ENCODE measurements at places on chromosomes 1 and 21.

DNA sequence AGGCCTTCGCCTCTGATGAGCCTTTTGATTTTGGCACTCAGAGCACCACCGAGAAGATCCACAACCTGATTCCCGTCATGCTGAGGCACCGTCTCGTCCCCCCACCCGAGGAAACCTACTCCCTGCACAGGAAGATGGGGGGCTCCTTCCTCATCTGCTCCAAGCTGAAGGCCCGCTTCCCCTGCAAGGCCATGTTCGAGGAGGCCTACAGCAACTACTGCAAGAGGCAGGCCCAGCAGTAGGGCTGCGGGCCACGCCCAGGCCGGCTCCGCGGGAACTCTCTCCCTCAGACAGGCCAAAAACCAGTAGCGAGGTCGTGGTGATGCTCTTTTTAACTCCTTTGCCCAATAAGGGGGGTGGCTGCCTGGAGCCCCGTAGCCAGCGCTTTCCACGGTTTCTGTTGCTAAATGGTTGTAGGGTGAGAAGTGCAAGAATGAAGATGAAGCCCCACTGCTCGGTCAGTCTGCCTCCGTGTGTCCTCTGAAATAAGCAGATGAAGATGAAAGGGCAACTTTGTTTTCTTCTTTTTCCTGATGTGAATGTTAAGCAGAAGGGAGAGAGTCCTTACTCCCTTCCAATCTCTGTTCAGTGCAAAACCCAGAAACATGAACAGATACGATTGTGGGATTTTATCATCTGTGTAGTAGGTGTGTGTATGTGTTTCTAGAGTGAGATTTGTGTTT is 46.5 kb downstream of the COQ8A start:
- no peak for DNase-seq

DNA sequence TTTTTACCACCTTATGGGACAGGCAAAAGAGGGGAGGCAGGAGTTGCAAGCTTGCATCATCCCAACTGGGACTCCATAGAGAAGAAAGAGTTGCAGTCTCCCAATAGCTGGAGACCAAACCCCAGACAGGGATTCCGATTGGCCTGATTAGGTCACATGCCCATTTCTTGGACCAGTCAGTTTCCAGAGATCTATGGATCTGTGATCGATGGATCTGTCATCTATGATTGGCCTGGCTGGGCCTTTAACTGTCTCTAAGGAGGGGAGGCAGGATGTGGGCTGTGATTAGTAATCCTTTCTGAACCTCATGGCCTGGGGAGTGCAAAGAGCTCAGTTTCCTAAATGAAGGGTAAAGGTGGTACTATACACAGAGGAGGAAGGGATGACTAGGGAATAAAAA is 252.1 kb downstream of the MATN1 start:
- no peak for DNase-seq

- no peak for DNase-seq
Measured at GRCh38 chr1:112988367-112988766, 32.4 kb upstream of the SLC16A1 start.

GRCh38 chr1:160818207-160818937 is 22.4 kb downstream of the LY9 start:
- DNase-seq: no peak

DNA sequence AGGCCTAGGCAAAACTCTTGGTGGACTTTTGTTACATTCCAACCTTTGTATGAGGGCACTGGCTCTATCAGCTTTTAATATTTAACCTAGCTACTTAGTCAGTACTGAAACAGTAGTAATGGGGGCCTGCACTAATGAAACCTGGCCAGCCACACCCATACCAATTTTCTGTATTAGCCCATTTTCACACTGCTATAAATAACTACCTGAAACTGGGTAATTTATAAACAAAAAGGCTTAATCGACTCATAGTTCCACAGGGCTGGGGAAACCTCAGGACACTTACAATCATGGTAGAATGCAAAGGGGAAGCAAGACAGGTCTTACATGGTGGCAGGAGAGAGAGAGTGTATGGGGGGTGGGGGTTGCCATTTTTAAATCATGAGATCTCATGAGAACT is 245.7 kb upstream of the RGS18 start:
- DNase-seq: no peak

GRCh38 chr1:47948126-47948525 is 49.1 kb downstream of the TRABD2B start:
- peak; percentile 60 for DNase-seq

DNA sequence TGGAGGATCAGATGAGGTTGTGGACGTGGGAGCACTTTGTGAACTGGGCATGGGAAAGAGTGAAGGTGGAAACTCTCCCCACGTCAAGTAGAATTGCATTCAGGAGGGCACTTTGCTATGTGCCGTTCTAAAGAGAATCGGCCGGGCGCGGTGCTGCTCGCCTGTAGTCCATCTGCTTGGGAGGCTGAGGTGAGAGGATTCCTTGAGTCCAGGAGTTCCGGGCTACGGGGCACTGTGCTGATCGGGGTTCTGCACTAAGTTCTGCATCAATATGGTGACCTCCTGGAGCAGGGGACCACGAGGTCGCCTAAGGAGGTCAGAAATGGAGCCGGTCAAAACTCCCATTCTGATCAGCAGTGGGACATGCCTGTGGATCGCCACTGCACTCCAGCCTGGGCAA is 141.9 kb downstream of the PEX14 start:
- no peak for DNase-seq

- no peak for DNase-seq
Measured at GRCh38 chr1:168087696-168088095, 49.0 kb downstream of the GPR161 start.

DNA sequence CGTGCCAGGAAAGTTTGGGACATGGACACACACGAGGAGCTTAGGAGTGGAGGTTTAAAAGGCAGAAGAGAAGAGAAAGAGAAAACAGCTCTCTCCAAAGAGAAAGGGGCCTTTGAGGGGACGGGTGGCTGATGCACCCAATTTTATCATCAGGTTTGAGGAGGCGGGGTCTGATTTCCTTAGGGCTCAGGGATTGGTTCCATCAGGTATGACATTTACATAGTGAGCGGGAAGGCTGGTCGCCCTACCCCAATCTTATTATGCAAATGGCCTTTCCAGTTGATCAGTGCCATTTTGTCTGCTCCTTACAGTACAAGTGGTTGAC is 749.1 kb upstream of the TPTE start:
- no peak for DNase-seq

- DNase-seq: no peak
Measured at GRCh38 chr21:42672699-42673458, 19.5 kb downstream of the PDE9A start.

DNA sequence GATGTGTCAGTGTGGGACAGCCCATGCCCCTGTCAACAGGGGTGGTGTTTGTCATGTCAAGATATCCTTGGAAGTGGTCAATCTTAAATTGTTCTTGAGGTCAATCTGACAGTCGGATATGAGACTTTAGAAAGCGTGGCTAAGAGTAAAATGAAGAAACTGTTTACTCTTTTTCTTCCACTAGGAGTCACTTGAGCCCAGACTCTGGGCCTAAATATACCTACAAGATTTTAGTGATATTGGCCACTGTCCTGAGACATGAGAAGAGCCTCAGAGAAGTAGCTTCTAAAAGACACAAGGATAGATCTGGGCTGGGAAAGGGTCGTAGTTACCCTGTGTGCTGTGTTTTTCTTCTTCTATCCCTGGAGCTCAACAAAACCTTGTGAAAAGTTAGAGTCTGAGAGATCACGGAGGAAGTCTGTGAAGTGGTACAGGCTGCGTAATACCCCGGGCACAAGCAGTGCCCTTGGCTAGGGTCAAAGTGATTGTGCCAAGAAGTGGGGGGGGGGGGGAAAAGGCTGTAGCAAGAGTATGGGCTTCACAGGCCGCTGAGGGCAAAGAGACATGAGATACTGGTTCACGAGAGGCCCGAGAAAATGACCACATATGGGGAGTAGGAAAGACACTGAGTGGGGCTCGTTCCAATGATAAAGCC is 355.2 kb upstream of the GREM2 start:
- DNase-seq: no peak

DNA sequence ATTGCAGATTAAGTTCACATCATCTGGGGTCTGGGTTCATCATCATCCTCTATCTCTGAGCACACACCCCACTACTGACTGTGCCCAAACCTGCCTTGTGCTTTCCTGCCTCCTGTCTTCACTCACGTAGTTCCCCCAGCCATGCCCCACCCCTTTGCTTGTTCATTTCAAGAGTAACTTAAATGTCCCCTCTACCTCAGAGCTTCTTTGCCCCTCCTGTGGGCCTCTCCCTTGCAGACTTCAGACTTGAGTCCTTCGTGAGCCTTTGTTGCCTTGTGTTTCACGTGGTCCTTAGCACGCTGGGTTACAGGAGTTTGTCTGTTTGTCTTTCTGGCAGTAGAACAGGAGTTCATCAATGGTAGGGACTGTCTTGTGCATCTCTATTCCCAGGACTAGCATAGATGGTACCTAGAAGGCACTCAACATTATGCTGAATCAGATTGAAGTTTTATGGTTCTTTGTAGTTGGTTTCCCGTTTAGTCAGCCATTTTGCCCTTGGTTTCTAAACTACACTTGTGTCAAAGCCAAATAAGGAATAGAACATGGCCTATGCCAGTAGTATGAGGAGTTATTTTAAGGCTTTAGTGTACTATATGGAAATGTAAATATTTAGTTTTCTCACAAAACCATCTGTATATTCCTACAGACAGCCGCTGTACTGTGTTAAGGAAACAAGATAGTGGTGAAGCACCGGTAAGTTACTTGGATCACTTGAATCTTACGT is 86.2 kb downstream of the TTC3 start:
- no peak for DNase-seq

- DNase-seq: no peak
Measured at GRCh38 chr1:209318181-209319056, 265.1 kb upstream of the CAMK1G start.

GRCh38 chr1:173101589-173101988 is 50.8 kb upstream of the TNFSF18 start:
- DNase-seq: no peak

DNA sequence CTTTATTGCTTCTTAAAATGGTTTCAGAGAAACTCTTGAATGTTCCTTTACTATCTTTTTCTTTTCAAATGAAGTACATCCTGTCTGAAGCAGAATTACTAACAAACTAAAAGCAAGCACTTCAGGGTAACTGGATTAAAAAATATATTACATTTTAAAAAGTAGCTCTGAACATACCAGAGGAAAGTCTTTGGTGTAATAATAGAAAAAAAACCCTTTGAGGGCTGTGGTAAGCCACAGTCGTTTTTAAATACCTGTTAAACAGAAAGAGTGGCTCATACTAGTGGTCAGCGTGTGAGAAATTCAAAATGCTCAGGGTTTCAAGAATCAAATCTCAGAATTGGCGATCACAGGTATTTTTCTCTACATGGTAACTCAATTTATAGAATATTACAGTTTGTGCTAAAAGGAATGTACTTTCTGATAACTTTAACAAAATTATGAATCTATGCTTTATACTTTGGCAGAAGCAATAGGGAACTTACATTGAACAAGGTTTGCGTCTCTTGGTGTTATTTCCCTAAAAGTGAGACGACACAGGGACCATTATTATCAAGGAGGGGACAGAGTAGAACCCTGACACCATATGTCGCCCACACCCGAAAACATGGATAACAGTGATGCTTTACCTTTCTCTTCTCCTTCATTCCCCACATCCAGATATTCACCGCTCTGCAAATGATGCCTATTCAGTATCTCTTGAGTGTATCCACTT is 97.0 kb upstream of the DPH5 start:
- DNase-seq: no peak

DNA sequence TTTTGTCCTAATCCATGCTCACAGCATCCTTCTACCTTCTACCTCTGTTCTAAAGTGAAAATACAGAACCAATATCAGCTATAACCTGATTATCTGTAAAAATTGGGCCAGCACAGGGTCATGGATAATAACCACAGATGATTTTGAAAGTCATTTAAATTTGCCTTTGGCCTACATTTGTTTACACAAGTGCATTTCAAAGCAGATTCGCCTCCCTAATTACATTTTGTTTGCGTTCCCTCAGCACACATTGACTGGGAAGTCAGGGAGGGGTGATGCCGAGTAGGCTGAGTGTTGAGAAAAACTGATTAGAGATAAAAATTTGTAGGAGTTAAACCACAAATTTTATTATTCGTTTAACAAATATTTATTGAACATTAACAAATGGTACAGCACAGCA is 19.2 kb upstream of the RGS8 start:
- no peak for DNase-seq

DNA sequence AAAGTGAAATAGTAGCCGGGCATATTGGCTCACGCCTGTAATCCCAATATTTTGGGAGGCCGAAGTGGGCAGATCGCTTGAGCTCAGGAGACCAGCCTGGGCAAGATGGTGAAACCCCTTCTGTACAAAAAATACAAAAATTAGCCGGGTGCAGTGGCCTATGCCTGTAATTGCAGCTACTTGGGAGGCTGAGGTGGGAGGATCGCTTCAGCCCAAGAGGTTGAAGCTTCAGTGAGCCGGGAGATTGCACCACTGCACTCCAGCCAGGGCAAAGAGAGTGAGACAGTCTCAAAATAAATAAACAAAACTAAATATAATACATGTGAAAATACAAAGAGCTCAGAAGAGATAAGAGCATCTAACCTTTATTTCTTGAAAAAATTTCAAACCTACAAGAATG is 2.3 kb upstream of the MSTO1 start:
- no peak for DNase-seq

GRCh38 chr1:70353601-70354331 is 756 bp downstream of the ANKRD13C start:
- DNase-seq: no peak

GRCh38 chr1:203649999-203650836 is 23.6 kb downstream of the ATP2B4 start:
- DNase-seq: no peak

- DNase-seq: no peak
Measured at GRCh38 chr1:8529901-8530300, 212.0 kb downstream of the SLC45A1 start.

DNA sequence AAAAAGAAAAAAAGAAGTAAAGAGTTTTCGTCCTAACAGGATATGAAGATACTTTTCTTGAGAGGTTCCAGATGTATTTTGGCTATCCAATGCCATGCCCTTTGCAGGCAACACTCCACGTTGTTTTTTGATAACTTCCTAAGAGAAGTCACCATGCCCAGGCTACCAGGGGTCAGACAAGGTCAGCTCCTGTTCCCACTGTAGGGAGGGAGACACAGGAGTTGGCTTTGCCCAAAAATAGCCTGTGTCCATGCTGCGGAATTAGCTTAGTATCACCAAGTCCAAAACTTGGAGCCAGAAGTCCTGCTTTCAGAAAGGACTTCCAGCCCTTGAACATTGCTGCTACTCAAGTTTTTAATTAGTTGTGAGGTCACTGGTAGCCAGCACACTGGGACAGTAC is 62.1 kb upstream of the NRIP1 start:
- no peak for DNase-seq

DNA sequence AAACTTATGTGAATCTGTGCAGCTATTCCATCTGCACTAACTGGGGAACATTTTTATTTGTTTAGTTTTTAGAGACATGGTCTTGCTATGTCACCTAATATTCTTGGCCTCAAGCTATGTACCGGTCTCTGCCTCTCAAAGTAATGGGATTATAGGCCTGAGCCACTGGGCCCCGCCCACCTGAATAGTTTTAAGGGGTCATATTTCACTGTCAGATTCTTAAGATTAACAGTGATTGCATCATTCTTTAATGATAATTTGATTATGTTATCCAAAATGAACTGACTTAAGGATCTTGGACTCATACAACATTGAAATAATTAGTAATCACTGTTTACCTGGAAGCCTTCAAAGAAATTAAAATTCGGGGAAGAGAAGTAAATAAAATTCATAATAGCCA is 12.6 kb upstream of the KLF18 start:
- DNase-seq: no peak
